ENCODE measurements at places on chromosomes 3 and 15.

- DNase-seq, result no peak
These were observed 112.2 kb downstream of the OXNAD1 start for GRCh38 chr3:16377196-16377595.

GRCh38 chr3:156615592-156616173 is 58.7 kb upstream of the TIPARP start:
- DNase-seq, result no peak

GRCh38 chr15:80595396-80595795 is 99.7 kb upstream of the ABHD17C start:
- no peak for DNase-seq

DNA sequence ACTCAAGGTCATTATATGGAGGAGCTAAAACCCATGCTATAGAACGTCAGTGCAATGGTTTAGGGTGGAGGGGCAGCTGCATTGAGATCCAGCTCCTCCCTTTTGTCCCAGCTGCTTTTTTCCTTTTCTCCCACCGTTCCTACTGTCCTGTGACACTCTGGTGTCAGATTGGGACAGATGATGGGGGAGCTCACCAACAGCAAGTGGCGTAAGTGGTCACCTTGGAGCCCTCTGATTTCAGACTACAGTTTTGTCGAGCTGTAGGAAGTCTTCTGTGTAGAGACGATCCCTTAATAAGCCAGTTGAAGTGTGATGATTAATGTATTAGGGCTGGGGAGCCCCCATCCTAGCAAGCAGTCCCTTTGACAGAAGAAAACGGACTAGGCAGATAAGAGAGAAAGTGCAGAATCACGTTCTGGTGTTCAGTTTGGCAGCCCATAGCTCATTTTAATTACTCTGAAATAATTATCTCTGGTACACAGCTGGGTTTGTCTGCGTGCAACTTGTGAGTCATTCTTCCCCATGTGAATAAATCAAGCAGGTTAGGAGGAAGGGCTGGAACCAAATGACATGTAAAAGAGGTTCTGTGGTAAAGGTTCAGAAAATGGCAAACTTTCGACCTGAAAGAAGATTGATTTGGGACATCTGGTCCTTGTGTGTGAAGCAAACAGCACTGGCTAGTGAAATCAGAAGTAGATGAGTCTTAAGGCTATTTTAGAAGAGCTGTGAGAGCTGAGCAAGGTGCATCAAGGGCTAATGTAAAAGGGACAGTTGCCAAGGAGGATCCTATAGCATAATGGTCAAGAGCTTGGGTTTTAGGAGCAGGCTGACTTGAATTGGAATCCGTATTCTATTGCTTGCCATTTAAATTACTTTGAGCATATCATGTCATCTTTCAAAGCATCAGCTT is 241.4 kb downstream of the EDEM1 start:
- DNase-seq, result no peak

DNA sequence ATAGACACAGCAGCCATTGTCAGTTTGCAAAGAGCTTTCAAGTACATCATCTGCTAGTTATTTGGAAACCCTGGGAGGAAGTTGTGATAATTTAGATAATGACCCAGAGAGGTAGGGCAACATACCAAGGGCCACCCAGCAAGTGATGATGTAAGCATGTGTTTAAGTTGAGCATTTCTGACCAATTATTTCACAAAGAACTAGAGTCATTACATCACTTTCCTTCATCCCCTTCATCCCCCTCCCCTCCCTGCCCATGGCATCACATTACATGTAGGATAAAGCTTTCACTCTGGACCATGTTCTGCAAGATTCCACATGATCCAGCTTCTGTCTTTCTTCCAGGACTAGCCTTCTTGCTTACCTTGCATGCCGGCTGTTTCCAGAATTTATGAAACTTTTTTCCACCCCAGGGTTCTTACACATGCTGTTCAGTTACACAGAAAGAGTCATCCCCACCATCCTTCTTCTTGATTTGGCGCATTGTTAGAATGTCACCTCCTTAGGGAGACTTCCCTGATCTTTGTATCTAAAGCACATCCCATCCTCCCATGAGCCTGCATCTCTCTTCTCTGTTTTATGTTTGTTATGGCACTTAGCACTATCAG is 71.3 kb downstream of the PTPRG start:
- DNase-seq, result no peak

- no peak for DNase-seq
These were observed 30.3 kb upstream of the CCNB2 start for GRCh38 chr15:59074607-59075006.

- no peak for DNase-seq
These were observed 243.4 kb upstream of the P2RY1 start for GRCh38 chr3:152591515-152591914.

DNA sequence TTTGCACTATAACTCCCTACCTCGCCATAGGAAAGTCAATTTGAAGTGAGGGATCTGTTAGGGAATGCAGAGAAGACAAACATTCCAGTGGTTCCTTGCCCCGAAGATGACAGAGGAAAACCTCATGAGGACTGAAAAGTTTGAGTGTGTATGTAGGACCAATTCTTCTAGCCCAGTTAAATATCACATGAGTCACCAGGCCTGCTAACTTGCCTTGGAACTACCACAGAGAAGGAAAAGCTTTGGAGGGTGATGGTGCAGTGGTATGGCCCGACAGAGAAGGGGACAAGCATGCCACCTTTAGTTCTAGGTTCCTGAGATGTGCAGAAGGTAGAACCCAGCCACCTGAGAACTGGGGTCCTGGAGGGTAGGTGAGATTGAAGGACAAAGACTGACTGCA is 2.6 kb upstream of the UPK1B start:
- no peak for DNase-seq
